HEK293T (cell line): ENCODE measurements at places on chromosomes 12 and 14.

GRCh38 chr12:53751336-53752191, at the start of gene CISTR:
TSS of gene CISTR (minus strand) at chr12:53751979.
- no peak for DNase-seq

DNA sequence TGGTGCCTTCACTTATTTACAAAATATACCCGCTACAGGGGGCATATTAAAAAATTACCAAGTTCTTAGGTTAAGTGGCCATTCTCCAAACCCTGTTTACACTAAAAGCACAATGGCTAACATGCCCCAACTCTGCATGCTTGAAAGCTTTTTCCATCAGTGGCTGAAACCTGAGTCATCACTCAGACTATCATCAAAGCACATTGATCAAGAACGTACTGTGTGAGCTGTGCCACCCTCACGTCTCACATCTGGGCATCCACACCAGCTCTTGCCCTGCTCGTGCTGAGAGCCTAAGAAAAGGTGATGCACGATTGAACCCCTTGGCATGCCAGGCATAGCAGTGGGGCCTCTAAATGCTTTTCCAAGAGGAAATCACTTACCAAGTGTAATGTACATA, 13.2 kb downstream of the AQP6 start:
- no peak for DNase-seq

DNA sequence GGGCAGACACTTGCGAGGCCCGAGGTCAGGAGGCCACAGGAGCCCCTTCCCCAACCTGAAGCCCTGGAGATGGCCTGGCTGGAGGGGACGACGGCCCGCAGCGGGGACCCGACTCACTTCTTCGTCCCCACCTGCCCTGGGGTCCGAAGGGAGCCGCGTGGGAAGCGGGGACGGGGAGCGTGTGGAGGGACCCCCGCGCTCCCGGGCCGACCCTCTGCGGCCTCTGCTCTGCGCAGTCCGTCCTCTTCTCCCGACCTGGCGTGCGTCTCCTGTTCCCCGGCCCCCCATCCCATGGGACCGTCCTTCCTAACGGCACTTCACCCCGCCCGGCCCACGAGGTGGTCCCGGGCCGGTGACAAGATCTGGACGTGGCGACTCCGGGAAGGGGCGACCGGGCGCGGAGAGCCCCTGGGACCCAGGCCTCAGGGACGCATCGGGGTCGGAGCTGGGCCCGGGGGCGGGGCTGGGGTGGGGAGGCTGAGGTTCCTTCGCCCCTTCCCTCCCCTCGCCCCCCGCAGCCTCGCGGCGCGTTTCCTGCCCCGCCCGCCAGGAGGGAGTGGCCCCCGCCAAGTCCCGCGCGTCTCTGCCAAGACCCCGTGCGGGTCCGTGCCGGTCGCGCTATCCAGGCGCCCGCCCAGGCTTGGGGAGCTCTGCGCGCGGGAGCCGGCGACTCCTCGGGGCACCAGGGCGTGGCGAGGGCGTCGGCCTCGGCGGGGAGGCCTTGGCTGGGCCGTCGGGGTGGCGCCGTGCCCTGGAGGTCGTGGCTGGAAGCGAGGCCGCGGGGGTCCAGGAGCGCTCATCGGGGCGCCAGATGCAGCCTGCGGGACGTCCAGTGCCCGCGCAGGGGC, 97.1 kb downstream of the TNFAIP2 start:
- no peak for DNase-seq

DNA sequence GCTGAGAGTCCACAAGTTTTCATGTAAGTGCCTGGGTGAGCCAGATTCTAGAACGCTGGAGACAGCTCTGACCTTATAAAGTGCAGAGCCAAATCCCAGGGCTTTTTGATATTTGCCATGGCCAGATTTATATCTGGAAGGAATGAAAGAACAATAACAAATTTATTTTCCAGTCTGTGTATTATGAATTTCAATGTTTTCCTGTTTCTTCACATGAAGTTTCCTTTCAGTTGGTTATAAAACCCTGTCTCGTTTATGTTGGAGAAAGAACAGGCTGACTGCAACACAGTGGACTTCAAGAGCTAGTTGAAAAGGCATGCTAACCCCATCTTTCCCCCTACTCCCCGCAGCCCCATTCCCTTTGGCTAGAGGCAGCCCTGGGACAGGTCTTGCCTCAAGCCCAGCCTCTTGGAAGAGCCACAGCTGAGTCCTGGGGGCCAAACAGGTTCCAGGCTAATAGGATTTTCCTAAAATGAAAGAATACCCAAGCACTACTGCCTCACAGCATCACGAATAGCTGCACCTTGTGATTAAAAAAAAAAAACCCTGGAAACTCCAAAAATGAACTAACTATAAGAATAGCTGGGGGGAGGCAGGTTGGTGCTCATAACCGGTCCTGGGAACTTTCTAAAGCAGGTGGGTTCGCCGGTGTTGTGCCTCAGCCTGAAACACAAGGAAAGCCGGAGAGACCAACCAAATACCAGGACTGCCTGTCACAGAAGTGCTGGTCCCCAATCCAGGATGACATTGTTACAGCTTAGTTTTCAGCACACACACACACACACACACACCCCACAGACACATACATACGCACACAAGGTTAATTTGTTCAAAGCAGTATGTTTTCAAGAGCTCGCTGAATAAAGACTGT, 1.5 kb downstream of the FBLN5 start:
- DNase-seq = no peak

DNA sequence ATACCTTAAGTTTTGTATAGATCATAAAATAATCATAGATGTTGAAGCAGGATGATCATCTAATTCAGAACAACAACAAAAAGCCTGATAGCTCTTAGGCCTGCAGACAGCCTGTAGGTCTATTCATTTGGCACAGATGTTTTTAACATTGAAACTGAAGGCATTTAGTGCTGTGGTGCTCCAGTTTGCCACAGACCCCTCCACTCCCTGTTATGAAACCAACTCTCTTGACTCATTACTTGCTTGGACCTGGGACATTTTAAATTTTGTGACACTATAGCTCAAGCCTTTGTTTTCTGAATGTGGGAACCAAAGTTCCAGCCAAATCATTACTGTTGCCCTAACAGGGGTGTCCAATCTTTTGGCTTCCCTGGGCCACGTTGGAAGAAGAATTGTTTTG, 9.1 kb downstream of the PRKCH start:
- DNase-seq = no peak

DNA sequence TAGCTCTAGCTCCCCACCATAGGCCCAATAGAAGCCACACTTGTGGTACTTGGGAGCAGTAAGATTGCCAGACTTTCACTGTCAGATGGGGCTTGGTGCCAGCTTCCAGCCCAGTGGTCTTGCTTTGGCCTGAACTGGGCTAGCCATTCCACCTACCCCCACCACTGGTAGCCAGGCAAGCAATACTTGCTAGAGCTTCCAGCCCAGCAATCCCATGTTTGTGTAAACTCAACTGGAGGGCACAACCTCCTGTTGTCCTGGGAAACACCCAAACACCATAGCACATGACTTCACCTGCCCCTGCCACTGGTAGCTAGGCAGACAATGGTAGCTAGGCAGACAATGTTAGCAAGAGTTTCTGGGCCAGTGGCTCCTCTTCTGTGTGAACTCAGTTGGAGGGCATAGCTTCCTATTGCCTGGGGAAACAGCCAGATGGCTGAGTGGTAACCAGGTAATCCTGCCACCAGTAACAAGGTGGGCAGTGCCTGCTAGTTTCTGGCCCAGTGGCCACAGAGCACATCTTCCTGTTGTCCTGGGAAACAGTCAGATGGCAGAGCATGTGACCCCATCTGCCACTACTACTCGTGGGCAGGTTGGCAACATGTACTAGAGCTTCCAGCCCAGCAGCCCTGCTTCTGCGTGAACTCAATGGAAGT, 5.6 kb upstream of the OR6C76 start:
- no peak for DNase-seq

- no peak for DNase-seq
Measured at GRCh38 chr12:123085066-123085465, 65.8 kb downstream of the PITPNM2 start.

DNA sequence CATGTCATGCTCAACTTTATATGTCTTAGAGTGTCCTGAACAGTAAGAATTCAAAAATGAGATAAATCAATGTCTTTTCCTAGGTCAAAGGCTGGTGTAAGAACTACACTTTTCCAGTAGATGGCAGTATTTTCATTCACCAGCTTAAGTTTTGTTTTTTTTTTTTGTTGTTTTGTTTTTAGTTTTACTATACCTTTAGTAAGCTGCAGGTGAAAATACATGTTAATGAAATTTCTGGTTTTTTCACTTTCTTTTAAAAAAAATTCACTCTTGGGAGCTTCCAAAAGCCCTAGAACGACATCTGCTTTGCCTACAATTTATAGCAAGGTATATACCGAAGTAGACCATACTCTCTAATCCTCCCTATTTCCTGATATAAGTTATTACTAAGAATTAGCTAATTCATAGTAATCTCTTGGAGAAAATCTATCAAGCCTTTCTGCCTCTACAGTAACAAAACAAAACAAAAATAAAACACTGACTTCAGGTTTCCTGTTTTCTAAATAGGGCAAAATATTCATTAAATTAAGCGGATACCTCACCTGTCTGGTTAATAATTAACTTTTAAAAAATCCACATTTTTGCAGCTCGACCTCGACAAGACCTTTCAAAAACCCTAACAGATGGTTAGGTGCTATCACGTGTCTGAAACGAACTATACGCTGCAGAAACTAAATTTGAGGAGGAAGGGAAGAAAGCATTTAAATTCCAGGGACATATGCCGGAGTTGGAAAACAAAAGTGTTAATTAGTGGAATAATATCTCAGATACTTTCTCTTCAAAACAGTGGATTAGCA, 2.7 kb upstream of the SAMD4A start:
- no peak for DNase-seq

DNA sequence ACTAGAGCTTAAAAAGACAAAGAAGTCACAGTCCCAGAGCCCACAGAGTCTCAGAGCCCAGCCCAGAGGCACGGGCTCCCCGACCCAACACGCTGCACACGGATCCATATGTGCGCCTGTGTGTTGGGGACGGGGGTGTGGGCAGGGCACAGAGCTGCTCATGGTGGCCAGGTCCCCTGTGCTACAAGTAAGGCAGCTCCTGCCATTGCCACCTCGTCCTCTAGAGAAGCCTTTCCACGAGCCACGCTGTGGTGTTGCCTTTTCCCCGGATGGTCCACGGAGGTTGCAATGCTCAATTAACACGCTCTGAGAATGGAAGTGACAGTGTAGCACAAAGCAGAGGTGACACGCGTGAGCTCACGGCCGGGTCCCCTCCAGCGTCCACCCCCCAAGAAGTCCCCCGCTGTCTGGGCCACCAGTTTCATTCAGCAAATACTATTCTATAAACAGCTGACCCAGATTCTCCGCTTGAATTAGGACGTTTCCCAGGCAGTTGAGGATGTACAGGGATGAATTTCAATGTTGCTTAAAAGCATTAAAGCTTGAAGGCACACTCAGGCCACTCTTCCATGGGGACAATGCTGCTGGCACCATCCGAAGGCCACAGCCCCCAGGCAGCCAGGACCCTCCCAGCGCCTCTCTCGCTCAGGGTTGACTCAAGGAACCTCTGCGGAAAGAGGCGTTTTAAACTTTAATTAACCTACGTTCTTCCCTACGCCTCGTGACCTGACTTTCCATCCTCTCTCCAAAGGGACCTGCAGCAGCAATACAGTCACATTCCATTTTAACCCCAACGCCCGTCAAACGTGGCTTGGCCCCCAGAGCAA, 22.7 kb upstream of the EIF5 start:
- DNase-seq = no peak

GRCh38 chr12:33514893-33515292, 75.3 kb upstream of the SYT10 start:
- no peak for DNase-seq

DNA sequence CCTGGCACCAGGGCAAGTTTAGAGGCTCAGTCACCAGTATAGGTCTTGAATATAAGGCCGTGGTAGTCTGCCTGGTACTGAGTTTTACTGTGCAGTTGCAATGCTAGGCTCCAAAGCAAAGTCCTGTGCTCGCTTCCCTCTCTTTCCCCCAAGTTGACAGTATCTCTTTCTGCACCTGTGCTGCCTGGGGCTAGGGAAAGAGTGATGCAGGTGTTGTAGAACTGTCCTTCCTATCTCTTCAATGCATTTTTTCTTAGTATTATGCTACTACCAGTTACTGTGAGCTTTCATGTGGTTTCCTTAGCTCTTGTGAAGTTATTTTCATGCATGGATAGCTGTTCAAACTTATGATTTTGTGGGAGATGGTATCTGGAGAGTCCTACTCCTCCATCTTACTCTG, 359.2 kb downstream of the SYT1 start:
- DNase-seq = no peak

GRCh38 chr12:49730568-49731101, 10.7 kb upstream of the TMBIM6 start:
- DNase-seq = no peak

DNA sequence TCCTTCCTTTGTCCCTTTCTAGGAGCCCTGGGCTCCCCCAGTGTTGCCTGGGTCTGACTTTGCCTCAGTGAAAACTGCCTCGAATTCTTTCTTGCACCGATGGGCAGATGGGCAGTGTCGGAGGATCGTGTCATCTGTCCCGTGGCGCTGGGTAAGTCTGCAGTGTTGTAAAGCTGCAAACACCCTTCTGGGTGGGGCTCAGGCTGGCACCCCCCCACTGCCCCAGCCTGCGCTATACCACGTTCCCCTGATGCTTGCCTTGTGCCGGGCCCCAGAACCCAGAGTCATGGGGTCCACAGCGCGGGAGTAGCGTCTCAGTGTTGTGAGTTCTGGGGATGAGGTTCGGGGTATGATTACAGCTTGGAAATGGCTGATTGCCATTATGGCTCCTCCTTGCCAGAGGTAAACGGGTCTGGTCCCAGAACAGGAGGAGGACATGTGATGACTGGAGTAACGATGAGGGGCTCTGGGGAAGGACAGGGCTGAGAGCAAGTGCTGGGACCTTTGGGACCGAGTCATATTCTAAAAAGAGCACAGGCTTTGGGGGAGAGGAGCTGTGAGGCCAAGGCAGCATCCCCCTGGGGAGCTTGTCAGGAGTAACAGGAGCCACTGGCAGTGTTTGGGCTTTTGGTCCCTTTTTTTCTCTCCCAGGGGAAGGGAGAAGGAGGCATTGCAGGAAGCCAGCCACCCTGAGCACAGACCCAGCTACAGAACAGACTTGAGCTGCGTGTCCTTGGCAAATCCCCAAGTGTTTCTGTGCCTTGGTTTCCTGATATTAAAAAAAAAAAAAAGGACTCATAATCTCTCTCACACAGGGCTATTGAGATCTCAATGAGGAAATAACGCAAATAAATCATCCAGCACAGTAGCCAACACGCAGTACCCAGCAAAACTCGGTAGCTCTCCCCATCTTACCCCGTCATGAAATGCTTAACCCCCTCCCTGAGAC, 4.3 kb downstream of the RTL1 start:
- no peak for DNase-seq

DNA sequence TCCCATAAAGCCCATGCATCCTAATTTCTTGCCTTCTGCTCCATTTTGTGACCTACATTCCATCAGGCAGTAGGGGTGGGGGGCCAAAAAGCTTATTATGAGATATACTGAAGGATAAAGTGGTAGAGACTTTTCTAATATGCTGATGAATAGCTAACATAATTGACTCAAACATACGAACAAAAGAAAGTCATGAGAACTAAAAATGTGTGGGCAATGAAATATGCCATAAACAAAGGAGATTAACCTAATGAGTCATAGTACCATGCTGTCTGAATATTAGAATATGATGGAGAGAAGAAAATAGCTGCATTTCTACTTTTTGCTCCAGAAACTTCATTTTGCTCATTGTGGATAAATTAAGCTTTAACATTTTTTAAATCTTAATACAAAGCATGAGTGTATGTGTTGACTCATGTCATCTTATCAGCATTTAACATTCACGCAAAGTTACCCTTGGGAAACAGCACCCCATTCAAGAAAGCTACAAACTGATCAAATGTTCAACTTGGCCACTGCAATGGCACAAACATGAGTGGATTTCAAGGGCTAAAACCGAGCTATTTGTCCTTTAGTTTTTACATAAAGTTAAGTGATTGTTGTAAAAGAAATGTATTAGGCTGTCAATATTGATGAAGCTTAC, 64.0 kb upstream of the DIO2 start:
- DNase-seq = no peak
